Activated CD4-positive, alpha-beta T cell treated with anti-CD3 and anti-CD28 coated beads, Interleukin-2, amount 50 U/mL, for 4 hours (primary cell): ENCODE measurements at places on chromosomes 6 and 20.

DNA sequence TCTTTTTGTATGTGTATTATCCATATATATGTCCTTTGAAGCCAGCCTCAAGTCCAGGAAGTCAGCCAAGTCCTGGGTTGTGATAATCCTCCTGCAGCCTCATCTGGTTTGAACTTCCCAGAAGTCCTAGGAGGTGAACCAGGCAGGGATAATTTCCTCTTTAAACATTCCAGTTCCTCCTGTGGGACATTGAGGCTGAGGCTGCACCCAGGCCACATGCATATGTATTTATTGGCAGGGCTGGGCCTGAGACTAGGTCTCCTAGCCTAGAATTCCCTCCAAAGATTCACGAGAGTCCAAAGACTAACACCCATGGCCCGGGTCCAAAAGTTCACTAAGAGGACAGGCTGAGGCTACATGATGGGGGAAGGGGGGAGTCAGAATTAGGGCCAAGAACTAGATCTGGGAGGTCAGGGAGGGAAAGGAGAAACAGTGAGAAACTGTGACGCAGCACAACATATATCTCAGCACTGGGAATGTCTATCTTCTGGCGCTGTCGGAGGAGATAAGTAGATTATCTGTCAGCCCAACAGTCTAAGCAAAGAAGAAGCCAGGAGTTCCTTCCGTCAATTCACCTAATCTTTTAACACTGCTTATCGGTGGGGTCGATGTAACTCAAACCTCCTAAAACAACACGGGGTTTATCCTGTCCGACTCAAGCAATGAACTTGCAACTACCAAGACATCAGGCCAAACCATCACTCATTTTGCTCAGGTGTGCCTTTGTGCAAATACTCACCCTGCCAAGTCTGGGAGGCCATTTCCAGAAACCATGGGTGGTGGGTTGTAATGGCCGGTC lies 43.3 kb downstream of the SNX5 start:
- DNase-seq, result no peak

DNA sequence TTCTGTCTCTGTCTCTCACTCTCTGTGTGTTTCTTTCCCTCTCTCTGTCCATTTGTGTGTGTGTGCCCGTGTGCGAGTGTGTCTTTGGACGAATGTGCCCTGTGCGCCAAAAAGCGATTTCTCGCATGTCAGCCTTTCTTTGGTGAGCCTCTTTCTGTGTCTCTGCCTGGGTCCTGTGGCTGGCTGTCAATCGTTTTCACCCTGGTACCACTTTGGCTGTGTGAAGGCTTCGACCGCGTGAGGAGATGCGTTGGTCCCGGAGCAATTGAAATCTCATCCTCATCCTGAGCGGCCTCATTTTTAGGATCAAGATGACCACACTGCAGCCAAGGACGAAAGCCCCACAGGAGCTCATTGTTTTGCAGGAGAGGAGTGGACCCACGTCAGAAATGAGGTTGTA lies 288.9 kb upstream of the ZNF337 start:
- no peak for DNase-seq

- DNase-seq, result no peak
Measured at GRCh38 chr20:22762576-22763256, 178.3 kb upstream of the FOXA2 start.

DNA sequence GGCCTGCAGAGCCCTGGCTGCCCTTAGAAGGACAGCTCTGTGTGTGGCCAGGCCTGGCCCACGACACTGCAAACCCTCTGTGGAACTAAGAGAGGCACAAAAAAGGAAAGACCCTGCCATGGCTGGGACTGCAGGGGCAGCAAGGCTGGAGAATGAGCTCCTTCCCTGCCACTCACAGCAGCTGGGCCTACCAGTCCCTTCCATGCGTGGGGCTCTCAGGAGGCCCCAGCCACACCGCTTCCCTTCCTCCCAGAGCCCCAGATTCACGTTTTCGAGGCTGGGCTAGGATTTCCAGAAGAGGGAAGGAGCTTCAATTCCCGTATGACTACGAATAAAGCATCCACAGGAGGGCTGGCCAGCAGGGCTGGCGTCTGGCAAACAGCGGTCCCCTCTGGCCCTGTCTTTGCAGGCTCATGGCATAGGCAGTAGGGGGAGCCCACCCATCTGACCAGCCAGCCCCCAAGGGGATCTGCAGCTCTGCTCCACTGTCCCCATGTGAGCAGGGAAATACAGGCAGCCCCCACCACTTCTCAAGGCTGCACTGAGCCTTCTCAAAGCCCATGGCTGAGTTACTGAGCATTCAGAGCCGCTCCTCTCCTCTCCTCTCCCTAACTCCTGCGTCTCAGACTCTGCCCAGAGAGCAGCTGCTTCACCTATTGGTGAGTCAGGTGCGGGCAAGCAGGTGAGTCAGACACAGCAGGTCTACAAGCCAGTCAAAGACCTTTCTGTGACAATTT lies 53.1 kb downstream of the NINL start:
- no peak for DNase-seq

GRCh38 chr20:37383229-37383989 lies 37.5 kb downstream of the SRC start:
- no peak for DNase-seq

GRCh38 chr20:10336959-10337729 lies 96.9 kb downstream of the MKKS start:
- DNase-seq, result no peak

GRCh38 chr6:23511817-23512216 lies 614.2 kb upstream of the NRSN1 start:
- no peak for DNase-seq

GRCh38 chr20:62696989-62697388 lies 11.6 kb upstream of the NTSR1 start:
- no peak for DNase-seq

- DNase-seq, result no peak
Measured at GRCh38 chr6:146997062-146997461, 207.2 kb upstream of the STXBP5 start.

DNA sequence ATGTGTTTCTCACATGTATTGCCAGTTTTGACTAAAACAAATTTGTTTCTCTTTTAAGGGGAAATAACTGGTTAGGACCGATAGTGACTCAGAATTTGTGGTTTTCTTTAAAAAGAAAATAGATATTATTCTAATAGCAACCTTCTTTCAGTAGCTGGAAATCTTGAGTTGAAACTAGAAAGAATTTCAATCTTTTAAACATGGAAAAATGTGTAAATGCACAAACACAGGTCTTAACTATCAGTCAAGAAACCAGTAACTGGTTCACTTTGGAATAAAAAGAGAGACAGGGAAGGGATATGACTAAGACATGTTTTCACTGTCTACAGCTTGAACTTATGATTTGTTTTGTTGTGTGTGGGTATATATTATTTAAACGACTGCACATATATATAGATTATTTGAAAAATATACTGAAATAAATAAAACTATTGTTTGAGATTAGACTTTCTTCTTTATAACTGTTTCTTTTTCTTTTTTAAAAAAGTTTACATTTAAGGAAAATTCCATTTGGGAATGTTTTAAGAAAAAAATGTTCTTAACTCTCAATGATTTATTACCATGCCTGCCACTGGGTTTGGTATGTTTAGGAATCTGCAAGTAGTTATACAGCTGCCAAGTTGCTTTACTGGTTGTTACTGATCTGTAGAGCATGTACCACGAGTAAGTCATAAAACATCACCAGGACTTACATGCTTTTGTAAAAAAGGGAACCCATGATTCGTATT lies 753.3 kb upstream of the MARCKS start:
- DNase-seq, result no peak

DNA sequence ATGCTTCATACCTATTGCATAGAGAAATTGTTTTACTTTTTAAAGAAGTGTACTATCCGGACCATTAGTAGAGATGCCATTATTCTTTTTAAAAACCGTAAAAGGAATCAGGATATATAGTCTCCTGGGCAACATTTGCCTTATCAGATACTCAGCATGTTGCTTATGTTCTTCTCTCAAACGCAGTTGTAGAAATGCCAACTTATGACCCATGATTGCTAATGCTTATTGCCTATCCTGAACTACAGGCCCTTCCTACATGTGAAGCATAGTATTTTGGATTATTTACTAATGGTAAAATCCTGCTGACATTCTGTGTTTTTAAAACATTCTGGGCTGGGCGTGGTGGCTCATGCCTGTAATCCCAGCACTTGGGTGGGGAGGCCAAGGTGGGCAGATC lies 99.5 kb downstream of the FOXO3 start:
- DNase-seq, result no peak

DNA sequence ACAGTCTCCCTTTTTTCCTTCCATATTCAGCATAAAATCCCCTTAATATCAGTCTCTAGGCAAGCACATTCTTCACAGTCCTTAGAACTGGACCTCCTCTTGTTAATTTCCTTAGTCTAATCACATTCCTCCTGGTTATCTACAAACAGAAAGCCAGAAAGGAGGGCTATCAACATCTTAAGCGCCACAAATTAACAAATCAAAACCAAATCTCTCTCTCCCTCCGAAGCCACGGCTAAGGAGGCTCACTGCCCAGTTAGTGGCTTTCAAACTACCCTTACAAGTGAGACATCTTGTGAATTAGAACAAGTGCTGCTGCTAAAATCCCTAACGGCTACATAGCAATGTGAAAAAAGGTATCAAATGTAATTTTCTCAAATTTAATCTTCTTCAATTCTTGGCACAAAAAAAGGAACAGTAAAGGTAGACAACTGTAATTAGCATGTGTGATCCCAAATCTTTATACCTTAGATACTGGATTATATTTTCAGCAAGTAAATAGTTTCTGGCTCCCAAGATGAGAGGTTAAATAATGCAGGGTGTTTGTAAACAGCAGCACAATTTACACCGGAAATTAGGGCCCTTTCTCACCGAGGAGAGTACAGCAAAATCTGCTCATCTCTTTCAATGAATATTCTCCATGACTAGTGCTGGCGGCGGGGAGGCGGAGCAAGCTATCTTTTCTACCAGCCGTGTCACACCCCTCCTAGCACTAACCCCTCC lies 1.4 kb upstream of the TRIM39 start:
- peak; percentile 88 for DNase-seq

DNA sequence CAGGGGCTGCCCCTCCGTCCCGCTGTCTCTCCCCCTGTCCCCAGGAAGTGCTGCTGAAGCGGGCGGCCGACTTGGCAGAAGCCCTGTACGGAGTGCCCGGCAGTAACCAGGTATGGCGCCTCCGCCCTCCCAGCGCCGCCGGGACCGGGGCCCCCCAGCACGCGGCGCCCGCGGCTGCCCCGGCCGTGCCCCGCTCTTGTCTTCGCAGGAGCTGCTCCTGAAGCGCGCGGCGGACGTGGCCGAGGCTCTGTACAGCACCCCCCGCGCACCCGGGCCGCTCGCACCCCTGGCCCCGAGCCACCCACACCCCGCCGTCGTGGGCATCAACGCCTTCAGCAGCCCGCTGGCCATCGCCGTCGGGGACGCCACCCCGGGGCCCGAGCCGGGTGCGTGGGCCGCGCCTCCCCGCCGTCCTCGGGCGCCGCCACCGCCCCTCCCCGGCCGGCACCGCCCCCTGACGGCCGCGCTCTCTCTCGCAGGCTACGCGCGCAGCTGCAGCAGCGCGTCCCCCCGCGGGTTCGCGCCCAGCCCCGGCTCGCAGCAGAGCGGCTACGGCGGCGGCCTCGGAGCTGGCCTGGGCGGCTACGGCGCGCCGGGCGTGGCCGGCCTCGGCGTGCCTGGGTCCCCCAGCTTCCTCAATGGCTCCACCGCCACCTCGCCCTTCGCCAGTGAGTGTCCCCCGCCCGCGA lies 48.4 kb downstream of the CPXM1 start:
- DNase-seq, result peak; percentile 56

- no peak for DNase-seq
Measured at GRCh38 chr20:4817230-4817671, 95.5 kb downstream of the PRND start.

DNA sequence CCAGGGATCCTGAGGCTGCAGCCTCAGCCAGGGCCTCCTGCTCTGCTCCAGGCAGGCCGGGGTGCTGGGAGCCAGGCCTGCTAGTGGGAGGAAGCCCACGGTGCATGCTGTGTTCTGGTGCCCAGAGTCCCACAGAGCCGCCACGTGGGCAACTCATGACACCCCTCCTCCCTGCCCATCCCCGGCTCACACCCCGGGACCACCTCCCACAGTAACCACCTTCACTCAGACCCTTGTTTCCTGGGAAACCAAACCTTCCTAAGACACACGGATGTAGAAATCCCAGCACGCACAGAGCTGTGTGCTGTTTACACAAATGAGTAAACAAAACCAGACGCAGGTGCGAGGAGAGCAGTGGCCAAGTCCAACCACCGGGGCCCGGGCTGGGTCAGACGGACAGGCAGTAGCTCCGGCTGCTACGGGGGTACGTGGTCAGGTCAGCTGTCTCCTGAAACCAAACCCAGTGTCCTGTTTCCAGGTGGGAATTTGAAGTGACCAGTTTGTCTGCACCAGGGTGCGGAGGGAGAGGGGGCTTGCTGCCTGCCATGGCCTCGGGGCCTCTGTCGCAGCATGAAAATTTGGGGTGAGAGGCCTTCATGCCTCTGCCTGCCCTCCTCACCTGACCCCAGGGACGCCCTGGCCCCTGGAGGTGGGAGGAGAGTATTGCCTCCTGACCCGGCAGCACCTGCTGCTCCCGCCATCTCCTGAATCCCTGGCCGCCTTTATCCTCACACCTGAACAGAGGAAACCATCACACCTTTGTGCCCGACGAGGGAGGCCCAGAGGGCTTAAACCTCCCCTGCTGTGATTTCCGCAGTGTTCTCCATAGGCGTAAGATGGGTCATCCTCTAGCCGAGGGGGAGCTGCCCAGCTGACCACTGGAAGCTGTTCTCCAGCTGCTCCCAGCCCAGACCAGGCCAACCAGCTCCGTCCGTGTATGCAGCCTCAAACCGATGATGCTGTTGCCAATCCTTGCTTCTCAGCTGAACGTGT lies 52.0 kb upstream of the SMOC2 start:
- no peak for DNase-seq

DNA sequence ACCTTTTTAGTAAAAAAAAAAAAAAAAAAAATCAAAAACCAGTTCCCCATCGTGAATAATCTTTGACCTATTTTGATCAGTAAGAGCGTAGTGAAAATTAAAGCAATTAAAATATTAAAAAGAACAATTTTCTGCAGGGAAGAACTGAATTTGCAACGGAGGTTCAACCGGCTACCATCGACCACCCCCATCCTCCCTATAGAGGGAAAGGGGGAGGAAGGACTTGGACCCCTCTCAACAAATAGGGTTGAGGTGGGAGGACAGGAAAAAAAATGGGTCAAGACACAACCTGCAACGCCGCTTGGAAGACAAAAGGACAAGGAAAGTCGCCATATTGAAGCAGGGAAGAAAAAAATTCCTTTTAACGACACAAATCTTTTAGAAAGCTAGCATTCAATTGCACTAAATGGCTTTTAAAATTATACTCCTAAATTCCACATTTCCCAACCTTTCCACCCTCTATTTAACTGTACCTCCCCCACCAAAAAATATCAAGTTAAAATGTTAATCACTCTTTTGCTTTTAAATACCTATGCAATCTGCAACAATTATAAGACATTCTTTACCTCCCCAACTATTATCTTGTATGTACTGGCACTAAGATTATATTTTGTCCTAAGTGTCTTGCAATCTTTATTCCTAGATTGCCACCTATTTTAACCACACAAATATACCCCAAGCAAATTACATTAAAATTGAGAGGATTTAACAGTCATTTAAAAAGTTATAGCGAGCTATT lies 1.7 kb downstream of the PPP1R10 start:
- no peak for DNase-seq
